Activated gamma-delta T cell treated with Interleukin-2 at 50 U/mL for 16 hours (primary cell): ENCODE measurements at places on chromosomes 12 and 14.

DNA sequence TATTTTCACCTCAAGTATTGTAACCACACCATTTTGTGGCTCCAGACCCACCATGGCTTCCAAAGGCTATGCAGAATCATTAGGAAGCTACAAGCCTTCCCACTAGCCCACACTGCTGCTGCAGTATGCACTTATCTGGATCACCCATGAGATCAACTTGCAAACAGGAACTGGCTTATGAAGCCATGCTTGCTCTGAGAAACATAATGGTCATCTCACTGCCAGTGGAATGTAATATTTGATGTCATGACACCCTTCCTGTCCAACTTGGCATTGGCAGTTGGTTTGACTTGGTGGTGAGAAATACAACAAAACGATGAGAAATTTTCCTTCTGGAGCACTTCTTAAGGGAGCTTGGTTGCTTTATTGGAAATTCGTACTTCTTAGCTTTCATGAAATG, 69.3 kb upstream of the FRMD6 start:
- no peak for DNase-seq

- no peak for DNase-seq
Measured at GRCh38 chr12:117036547-117036946, 62.7 kb downstream of the TESC start.

DNA sequence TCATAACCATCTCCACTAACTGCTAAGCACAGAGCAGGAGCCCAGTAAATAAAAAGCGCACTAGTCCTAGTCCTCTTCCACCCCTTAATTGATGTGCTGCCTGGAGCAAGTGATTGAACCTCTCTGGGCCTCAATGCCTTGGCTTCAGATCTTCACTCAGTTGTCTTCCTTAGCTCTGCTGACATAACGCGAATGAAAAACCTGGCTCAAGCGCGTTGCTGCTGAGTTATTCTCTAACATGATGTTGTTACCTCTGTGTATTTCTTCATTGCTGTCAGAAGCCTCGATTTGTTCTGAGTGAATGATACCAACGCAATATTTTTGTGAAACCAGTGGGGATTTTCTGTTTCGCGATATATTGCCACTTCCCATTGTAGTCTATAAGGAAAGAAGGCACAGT, 185.1 kb upstream of the CCND2 start:
- no peak for DNase-seq

GRCh38 chr12:84507956-84508850, 404.4 kb downstream of the SLC6A15 start:
- DNase-seq: no peak

DNA sequence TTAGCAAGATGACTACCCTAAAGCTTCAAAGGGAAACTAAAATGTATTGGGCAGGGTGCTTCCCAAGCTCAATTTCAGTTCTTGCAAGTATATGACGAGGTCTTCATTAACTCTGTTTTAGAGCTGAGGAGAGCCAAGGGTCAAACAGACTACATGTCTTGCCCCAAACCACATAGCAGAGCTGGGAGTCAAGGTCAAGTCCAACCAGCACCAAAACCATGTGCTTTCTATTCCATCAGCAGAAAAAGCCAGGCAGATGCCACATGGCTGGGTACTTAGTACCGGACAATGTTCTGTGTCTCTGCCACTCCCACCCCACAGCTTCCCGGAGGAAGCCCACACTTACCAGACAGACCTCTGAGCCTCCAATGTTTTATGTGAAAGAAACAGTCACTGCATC, 17.6 kb downstream of the NID2 start:
- DNase-seq: no peak

DNA sequence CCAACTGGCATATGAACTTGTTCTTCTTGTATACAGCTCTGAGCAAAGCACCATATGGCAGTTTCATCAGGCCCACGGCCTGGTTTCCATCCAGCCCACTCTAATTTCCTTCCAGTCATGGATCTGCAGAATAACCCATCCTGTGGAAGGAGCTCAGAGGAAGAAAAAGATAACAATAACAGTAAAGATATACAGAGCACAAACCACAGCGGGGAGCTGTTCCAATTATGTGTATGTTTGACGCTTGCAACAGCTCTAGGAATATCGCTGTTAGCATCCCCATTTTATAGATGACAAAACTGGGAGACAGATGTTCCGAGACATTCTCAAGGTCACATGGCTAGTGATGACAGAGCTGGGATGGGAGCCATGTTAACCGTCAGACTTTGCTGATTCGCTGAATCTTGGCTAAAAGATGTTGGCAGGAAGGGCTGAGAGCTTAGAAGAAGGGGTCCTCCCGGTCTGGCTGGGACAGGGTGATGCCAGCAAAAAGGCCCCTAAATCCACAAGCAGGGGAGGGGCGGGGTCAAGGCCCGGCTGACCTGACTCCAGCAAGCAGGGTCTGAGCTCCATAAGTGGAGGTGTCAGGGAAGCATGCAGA, 34.4 kb upstream of the CIPC start:
- DNase-seq: no peak

- no peak for DNase-seq
Measured at GRCh38 chr12:112340230-112340629, 42.0 kb downstream of the HECTD4 start.

DNA sequence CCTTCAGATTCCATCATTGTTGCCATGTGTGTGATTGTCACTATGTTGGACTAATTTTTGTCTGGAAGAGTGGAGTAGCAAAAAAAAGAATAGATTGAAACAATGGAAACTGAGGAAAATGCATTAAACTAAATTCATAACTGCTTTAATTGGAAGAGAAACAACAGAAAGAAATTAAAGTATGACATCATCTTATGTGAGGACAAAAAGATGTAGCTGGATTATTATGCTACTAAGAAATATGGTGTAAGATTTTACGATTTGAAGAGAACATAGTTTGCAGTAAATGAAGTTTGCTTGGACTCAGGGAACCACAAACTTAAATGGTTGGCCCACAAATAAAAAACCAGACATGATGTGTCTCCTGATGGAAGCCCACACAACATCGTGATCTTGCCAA, 76.8 kb downstream of the PRKCH start:
- no peak for DNase-seq

- no peak for DNase-seq
Measured at GRCh38 chr14:35419429-35419841, 14.9 kb upstream of the NFKBIA start.

DNA sequence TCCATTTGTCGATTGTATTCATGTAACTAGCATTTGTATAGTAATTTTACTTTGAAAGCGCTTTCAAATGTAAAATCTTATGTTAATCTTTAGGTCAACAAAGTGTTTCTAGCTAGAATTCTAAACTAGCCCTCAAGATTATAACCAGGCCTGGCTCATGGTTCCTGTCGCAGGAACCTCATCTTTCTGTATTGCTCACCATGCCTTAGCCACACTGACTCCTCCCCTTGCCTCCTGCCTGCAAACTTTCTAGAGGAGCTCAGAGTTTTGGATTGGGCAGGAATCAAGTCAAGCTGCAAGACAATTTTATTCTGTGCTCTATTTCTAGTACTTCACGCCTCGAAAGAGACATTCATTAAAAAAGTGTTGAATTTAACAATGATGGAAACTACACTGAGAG, 99.8 kb downstream of the TGFB3 start:
- DNase-seq: no peak

- no peak for DNase-seq
Measured at GRCh38 chr12:116727261-116727660, 10.6 kb downstream of the SPRING1 start.

- no peak for DNase-seq
Measured at GRCh38 chr12:633731-634130, 29.5 kb downstream of the NINJ2 start.

- DNase-seq: no peak
Measured at GRCh38 chr14:77375973-77376770, 722 bp downstream of the TMED8 start.

- no peak for DNase-seq
Measured at GRCh38 chr12:94618995-94619695, 31.2 kb downstream of the TMCC3 start.

GRCh38 chr14:85319998-85320630, 209.8 kb upstream of the FLRT2 start:
- no peak for DNase-seq

GRCh38 chr12:25126746-25127145, 68.2 kb downstream of the DNAI7 start:
- DNase-seq: no peak

- no peak for DNase-seq
Measured at GRCh38 chr12:114888448-114888847, 204.5 kb upstream of the TBX3 start.

DNA sequence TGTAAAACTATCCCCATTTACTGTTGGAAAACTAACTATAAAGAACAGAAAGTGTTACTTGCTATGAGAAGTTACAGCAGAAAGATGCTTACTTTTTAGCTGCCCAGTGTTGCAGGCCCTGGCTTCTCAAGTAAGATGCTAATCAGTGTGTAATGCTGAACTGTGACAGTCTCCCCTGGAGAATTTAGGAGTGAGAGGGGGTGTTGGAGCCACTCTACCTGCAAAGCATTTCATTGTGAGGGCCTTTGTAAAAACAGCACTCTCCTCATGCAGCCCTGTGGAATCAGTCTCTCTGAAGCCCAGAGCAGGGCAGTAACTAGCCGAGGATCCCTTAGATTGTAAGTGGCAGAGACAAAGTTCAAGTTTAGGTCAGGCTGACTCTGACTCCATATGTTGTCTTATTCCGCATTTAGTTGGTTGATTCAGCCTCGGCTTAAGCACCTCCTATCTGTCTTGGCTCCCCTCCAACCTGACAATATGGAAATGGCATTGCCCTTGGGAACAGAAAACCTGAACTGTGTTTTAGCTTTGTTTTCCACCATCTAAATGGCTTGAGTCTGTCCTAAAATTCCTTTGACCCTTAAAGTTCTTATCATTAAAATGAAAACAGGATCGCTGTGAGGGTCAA, 141.3 kb downstream of the PRKCH start:
- DNase-seq: no peak

DNA sequence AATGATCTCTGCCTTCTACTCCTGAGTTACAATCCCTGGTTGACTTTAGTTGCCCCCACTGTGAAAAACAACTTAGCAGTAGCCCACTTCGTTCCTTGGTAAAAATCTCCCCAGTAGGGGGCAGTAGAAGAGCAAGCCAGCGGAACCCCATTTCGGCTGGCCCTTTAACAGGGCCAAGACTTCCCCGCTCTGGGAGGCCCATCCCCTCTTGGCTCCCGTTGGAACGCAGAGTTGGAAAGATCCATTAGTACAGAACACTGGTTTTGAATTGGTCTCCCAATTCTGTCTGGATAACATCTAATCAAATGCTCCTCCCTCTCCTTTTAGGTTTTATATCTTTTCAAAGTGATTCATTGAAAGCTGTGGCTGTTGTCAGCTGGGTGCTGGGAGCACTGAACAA, 1133.3 kb downstream of the BCL11B start:
- DNase-seq: peak; percentile 68

DNA sequence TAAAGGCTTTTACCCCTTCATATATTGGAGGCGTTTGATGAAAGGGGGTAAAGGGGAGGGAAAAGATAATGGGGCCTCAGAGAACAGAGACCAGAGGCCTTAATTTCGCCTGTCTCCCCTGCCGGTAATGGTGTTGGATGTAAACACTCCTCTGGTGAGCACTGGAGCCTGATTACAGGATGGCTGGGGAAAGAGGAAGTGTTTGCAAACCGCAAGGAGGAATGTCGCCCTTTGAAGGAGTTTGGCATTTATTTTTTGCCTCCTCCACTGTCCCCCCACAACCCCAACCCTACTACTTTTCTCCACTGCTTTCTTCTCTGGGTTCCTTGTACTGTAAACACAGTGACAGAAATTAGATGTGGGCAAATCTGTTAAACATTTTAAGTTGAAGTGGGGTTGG, 211.9 kb upstream of the TBX3 start:
- DNase-seq: no peak

GRCh38 chr12:61985830-61986229, 274.4 kb upstream of the USP15 start:
- DNase-seq: no peak

DNA sequence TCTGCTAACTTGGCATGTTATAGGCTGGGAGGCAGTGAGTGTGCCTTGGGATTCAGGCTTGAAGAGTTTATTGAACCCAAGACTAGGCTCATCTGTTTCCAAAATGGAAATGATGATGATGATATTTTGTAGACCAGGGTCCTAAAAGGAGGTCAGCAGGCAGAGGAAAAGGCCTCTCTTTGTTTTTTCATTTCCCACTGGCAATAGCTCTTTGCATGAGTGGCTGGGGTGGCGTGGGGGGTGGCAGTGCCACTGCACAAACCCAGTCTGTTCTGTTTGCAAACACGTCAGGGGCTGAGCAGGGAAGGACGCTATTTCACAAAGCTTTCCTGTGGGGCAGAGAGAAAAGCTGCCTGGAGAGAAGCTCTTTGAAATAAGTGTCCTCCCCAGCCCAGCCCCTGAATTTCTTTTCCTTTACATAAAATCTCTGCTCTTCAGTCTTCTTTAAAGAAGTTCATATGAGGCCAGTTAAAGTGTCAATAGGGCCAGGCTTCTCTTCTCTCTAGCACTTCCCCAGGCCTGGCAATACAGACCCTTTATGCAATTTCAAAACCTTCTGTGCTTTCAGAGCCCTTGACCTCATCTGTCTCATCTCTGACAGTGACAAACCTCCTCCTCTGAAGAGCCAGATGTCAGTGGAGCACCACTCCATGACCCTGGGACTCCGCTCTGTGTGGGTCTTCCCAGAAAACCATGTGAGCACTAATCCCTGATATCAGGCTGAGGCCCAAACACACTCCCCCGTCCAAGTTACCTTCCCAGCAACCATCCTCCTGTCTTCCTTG, 72.8 kb downstream of the ZNF664 start:
- DNase-seq: no peak

- DNase-seq: no peak
Measured at GRCh38 chr12:72605975-72606374, 333.8 kb downstream of the TRHDE start.

DNA sequence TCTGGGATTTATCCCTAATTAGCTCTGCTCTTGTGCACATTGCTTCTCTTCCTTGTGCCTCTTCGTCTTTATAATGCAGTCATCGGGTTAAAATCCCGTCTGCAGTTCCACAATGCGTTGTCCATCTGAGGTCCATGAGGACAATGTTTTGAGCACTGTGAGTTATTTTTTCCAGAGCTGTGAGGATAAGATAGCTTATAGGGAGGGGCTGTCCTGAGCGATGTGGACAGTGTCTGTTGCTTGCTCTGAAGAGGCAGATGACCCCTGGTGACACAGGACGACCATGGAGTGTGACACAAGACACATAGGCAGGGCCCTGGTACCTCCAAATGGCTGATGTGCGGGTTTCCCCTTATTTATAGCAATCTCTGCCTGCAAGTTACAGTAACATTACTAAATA, 132.5 kb downstream of the SMOC1 start:
- no peak for DNase-seq

GRCh38 chr12:110197003-110197402, 72.8 kb downstream of the IFT81 start:
- no peak for DNase-seq
